Fibroblast of the aortic adventitia (primary cell): ENCODE measurements at places on chromosomes 4 and X. TPM values are rescaled to one million over a fixed set of nuclear protein-coding genes. Genes with fewer than 3 reads are reported as not detected.

RGN gene
- 2.4 and 7.0 TPM in 2 replicates for total RNA-seq

PABPC1L2A gene
- not detected in 2 replicates for total RNA-seq

DNA sequence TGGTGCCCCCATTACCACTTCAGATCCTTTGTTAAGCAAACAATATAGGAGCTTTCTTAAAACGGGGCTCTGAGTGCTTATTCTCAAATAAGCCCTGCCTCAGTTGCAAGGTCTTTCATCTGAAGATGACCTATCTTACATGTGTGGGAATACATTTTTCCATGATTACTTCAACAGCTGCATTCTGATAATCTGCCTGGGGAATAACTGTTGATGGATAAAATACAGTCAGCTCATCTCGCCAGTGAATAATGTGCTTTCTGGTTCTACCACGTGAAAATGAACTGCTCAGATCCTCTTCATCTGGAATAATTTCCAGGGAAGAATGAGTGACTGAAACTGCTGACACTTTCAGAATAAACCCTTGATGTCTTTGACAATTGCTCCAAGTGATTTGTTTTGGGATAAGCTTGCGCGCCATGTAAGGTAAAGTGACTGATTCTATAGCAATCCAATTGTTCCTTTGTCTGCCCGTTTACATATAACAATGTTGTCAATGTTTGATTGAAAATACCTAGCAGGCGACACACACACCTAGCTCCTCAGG lies 161.3 kb downstream of the RTL9 start:
- DNase-seq: no peak

FGF5 gene
- total RNA-seq: 0.98 and 55.9 TPM in 2 replicates

GRCh38 chr4:77159806-77160205 lies 2.8 kb downstream of the CCNG2 start:
- no peak for DNase-seq

BMPR1B gene
- total RNA-seq: 2.2 and 13.5 TPM in 2 replicates

COX7B gene
- 211 and 396 TPM in 2 replicates for total RNA-seq

DNA sequence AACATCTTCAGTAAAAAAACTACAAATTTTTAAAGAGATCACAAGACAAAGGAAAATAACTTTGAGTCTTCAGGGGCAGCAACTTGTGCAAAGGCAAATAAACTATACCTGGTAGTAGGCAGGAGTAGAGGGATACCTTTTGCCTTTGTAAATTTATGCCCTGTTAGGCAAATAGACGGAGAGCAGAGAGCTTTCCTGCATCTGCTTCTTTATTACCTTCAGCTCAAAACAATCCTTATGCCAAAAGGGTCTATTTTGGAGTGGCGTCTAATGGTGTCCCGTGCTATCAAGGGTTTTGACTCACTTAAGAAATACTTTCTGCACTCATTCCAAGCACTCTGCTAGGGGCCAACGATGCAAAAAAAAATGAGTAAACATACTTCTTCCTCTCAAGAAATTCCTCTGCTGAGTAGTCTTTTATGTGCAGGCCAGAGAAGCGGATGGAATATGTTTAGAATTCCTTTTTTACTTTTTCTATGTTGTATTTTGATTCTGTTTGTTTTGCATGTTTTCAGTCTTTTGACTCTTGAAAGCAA lies 131.9 kb downstream of the ANXA5 start:
- DNase-seq: peak; percentile 3

CSAG1 gene
- not detected in 2 replicates for total RNA-seq

ITIH6 gene
- not detected in 2 replicates for total RNA-seq

GRCh38 chr4:127203562-127204200 lies 429.1 kb upstream of the INTU start:
- DNase-seq: peak; percentile 22

TCEAL2 gene
- not detected in 2 replicates for total RNA-seq

GRCh38 chr4:163166041-163166579 lies 580 bp downstream of the NAF1 start:
- peak; percentile 32 for DNase-seq
